Activated naive CD4-positive, alpha-beta T cell treated with anti-CD3 and anti-CD28 coated beads for 36 hours (primary cell): ENCODE measurements at places on chromosomes 11 and 22. TPM values are rescaled to one million over a fixed set of nuclear protein-coding genes. Genes with fewer than 3 reads are reported as not detected.

The BCO2 gene
- 0.45 TPM for total RNA-seq

The TUBA8 gene
- not detected for total RNA-seq

The GAL gene
- total RNA-seq: 3.6 TPM

The RPS6KB2 gene
- 51.2 TPM for total RNA-seq

The CD151 gene
- 16.3 TPM for total RNA-seq

The GAL3ST3 gene
- not detected for total RNA-seq

The OR52N2 gene
- not detected for total RNA-seq

The P2RY6 gene
- total RNA-seq: not detected

The PGA5 gene
- not detected for total RNA-seq

The OR51I1 gene
- not detected for total RNA-seq

The UCP3 gene
- total RNA-seq: 0.83 TPM

The GGT1 gene
- 15.5 TPM for total RNA-seq

The PAMR1 gene
- not detected for total RNA-seq

The UBASH3B gene
- 17.9 TPM for total RNA-seq

The CEND1 gene
- total RNA-seq: 0.17 TPM

The TRIM3 gene
- 9.4 TPM for total RNA-seq

The ESAM gene
- total RNA-seq: 1.0 TPM

The HMGXB4 gene
- total RNA-seq: 36.6 TPM

The NTM gene
- total RNA-seq: not detected

The HBG2 gene
- total RNA-seq: not detected

The ST13 gene
- 240 TPM for total RNA-seq

The SLC5A1 gene
- not detected for total RNA-seq

The CASP12 gene
- not detected for total RNA-seq

The MUC5AC gene
- total RNA-seq: not detected

The CFAP300 gene
- not detected for total RNA-seq

The FERMT3 gene
- 178 TPM for total RNA-seq

The LRRC10B gene
- not detected for total RNA-seq

The MN1 gene
- not detected for total RNA-seq

The IFITM5 gene
- not detected for total RNA-seq

The ZP1 gene
- total RNA-seq: not detected

The C11orf87 gene
- total RNA-seq: not detected

The PIH1D2 gene
- 0.35 TPM for total RNA-seq

The SNAP29 gene
- total RNA-seq: 22.1 TPM

The UBQLNL gene
- total RNA-seq: 0.26 TPM

The IL17REL gene
- 0.12 TPM for total RNA-seq

The BTG4 gene
- total RNA-seq: not detected

The LRRN4CL gene
- not detected for total RNA-seq

The GGTLC2 gene
- not detected for total RNA-seq
